ENCODE measurements at places on chromosomes 4 and X.

GRCh38 chr4:64911846-64912245 lies 502.6 kb upstream of the TECRL start:
- no peak for DNase-seq

DNA sequence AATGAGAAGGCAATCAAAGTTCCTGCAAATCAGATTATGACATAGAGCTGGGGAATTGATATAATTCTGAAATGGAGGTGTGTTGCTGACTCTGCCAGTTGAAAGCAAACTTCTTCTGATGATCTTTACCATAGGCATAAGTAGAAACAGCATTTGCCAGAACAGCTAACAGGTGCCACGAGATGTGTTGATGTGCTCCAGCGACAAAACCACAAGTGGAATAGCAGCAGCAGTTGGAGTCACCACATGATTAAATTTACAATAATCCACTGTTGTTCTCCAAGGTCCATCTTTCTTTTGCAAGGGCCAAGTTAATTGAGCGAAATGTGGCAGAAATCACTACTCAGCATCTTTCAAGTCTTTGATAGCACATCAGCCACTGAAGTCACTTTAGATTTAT lies 3.7 kb upstream of the OSTC start:
- DNase-seq = no peak

DNA sequence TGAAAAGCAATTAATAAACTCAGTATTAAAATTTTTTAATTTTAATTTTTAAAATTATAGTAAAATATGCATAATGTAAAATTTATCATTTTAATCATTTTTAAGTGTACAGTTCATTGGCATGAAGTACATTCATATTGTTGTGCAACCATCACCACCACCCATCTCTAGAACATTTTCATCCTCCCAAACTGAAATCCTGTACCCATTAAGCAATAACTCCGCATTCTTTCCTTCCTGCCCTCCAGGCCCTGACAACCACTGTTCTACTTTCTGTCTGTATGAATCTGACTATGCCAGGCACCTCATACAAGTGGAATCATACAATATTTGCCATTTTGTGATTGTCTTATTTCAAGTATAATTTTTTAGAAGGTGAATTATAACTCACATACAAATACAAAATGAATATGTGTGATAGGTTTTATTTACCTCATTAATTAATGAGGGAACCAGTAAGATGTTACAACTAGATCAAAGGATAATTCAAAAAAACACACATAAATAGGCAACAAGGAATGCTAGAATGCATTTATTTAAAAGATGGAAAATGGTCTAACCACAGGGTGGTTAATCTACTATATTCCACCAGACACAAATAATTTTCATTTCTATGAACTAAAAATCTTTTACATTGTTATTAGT lies 13.1 kb upstream of the AFF1 start:
- DNase-seq = no peak

DNA sequence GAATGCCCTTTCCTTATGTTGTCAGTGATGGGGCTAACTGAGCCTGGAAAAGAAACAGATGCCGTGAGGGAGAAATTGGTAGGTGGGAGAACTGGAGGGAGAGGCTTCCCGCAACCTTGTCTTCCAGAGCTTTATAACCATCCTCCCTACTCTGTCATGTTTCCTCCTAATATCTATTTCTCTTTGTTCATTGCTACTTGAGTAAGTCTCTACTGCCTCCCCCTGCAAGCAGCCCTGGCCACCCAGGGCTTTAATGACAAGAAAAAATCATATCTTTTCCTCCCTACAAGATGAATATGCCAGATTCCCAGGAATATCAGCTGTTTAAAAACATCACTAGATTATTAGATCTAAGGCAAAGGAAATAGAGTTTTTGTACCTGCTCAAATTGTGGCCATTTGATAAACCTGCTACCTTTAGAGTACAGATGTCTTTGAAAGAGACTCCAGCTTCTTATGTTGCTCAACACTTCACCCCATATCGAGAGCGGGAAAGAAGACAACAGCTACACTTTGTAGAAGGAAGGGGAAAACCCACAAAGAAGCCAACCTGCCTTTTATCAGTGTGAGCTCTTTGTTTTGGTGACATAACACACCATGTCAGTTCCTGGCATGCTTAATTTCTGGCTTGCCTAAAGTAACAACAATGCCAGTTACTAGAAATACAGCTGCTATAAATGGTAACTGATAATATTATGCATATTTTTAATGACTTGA lies 186.6 kb upstream of the LEF1 start:
- DNase-seq = no peak

DNA sequence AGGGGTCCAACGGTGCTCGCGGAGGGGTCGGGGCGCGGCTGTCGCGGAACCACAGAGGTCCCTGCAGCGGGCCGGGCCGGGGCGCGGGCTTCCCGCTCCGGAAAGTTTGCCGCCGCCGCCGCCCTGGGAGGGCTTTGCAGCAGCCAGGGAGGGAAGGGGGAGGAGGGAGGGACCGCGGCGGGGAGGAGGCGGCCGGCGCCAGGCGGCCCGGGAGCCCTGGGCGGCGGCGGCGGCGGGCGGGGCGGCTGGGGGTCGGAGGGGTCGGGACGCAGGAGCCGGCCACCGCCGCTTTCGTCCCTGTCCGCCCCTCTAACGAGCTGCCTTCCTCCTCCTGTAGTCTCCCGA lies 375 bp downstream of the FGFR3 start:
- DNase-seq = peak; percentile 21

DNA sequence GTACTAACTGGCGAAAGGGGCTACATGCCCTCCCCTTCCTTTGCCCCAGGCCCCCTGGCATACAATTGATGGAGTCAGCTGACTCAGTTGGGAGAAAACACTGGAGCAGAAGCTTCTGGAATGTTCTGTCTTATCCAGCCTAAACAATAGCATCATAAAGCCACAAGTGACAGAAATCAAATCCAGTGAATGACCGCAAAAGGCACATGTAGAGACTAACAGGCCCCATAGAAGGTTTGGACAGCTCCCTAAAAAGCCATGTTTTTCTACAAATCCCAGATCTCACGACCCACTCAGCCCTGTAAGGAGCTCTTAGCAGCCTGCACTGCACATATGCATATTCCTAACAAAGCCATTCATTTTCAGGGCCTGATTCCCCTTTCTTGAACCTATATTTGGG lies 25.1 kb downstream of the SCARB2 start:
- DNase-seq = no peak

- DNase-seq = peak; percentile 4
Observed at GRCh38 chrX:43949669-43950068, 23.5 kb downstream of the NDP start.

DNA sequence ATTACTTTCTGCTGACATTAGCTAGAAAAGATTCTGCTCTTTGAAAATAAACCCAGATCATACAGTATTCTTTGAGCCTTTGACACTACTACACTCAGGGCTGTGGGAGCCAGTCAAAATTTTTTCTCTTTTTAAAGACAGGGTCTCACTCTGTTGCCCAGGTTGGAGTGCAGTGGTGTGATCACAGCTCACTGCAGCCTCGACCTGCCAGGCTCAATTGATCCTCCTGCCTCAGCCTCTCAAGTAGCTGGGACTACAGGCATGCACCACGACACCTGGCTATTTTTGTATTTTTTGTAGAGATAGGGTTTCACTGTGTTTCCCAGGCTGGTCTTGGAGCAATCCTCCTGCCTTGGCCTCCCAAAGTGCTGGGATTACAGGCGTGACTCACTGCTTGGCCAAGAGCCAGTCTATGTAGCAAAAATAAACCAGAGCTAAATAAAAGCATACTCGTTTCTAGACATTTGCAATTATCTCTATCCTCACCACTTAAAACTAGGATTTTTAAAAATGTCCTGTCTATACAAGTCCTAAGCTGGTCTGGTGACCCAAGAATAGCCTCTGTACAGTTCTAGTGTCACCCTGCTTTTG lies 43.2 kb downstream of the AKAP4 start:
- no peak for DNase-seq

DNA sequence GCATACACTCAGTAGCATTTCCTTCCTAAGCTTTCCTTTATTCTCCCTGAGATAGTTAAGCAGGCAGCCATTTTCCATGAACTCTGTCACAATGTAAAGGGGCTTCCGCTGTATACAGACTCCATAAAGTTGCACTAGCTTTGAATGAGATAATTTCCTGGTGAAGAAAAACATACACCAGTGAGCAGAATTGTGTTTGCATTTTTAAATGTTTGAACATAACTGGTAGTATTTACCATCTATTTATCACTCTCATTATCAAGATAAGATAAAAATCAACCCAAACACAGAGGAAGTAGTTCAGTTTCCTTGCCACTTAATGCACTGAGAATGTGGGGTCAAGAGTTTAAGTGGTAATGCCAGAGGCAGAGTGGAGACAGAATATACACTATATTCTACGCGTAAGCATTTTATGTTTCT lies 54.1 kb downstream of the TXK start:
- no peak for DNase-seq

- DNase-seq = no peak
Observed at GRCh38 chr4:89752932-89753598, 83.9 kb downstream of the SNCA start.

DNA sequence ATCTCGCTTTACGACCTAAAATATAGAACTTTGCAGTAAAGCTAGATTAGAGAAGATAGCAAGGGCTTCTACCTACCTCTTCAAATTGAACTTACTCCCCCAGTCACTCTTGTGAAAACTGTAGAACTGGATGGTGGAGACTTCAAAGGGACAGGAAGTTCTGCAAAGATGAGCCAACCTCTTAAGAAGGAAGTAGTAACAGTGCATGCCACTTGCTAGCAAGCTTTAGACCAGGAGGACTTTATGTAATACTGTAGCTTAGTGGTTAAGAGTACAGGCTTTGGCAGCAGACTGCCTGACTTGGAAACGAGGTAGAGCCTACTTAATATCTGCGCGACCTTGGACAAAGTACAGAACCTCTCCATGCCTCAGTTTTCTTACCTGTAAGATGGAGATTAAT lies 27.5 kb upstream of the VBP1 start:
- DNase-seq = no peak

DNA sequence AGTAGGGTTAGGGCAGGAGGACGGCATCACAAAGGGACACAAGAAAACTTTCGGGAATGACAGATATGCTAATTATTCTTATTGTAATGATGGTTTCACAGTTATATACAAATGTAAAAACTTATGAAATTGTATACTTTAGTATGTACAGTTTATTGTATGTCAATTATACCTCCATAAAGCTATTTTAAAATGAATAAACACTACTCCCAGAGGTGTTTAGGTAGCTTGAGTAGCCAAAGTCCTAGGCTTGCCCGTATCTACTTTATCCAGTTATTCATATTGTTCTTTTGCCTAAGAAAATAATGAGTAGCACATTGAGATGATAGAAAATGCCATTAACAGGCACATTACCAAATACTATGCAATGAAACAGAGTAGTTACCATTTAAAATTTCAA lies 43.0 kb downstream of the RPS6KA6 start:
- no peak for DNase-seq

DNA sequence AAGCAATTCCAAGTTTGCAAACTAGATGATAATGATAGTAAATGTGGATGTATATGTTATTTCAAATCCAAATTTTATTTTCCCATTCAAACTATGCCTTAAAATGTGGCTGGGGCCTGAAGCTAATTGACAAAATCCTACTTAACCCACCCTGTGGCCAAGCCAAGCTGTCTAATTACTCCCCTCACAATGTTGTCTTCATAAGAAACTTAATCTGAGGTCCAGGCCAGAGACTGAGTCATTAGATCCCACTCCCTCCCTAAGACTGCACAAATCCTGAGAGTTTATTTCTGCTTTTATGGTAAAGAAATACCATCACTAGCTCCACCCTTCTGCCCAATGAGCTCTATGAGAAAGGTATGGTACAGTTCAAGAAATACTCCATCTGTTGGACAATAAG lies 16.6 kb downstream of the SMPX start:
- no peak for DNase-seq

- no peak for DNase-seq
Observed at GRCh38 chr4:10082047-10082446, 34.6 kb downstream of the WDR1 start.

DNA sequence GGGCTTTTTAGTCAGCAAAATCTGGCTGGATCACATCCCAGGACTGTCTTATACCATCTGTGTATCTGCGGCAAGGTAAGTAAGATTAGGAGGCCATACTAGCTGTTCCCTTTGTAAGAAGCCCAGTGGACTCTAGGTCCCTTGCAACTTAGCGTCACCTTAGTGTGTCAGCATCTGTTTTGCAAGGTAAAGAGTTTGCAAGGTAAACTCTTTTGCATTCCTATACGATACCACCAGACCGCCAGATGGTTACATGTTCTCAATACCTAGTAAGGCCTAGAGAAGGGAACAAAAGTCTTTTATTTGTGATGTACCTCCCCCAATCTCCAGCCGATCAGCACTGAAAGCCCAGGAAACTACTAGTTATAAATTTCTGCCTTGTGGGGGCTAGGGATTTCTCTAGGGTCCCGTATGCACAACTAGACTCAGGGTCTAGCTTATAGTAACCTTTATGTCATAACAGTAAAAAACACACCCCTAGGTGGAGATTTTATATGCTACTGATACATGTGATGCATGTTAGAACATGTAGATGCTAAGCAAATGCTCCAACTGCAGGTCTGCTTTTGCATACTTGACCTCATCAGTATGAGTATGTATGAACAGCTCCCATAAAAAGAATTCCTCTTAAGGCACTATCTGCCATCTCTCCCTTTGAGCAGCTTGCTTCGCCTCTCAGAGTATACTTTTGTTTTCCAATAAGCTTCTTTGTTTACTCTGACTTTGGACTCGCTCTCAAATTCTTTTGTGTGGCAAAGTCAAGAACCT lies 78.4 kb downstream of the KCNIP4 start:
- DNase-seq = no peak

DNA sequence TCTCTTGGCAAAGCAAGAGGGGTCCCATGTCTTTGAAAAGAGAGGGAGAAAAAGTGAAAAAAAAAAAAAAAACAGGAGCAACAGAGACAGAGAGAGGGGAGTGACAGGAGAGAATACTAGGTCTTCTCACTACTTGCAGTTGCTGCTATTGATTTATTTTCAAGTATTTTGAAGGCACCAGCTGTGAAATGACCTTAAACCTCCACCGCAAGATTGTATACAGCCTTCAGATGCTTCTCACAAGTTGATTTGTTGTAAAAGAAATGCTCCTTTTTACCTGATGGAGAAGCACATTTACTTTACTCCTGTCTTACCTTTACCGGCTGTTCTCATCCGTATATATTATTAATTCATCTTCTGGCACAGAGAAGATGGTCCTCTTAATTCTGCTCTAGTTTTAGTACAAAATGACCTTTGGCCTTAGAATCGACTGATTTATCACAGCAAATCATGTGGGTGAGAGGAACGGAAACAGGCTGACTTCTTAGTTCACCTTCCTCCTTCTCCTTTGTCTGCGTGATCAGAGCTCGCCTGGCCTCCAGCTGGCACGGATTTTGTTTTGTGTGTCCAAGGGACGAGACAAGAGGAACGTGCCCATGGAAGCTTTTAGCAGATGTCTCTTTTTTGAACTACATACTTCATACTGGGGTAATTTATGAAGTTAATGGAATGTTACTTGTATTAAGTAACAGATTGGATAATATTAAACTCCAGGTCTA lies 82.4 kb upstream of the PACRGL start:
- no peak for DNase-seq

Measured in stimulated activated CD4-positive, alpha-beta T cell treated with anti-CD3 and anti-CD28 coated beads, Interleukin-1b, Interleukin-23, amount 100 ng/mL, for 24 hours (primary cell).